ENCODE measurements at places on chromosomes 11 and 22.

DNA sequence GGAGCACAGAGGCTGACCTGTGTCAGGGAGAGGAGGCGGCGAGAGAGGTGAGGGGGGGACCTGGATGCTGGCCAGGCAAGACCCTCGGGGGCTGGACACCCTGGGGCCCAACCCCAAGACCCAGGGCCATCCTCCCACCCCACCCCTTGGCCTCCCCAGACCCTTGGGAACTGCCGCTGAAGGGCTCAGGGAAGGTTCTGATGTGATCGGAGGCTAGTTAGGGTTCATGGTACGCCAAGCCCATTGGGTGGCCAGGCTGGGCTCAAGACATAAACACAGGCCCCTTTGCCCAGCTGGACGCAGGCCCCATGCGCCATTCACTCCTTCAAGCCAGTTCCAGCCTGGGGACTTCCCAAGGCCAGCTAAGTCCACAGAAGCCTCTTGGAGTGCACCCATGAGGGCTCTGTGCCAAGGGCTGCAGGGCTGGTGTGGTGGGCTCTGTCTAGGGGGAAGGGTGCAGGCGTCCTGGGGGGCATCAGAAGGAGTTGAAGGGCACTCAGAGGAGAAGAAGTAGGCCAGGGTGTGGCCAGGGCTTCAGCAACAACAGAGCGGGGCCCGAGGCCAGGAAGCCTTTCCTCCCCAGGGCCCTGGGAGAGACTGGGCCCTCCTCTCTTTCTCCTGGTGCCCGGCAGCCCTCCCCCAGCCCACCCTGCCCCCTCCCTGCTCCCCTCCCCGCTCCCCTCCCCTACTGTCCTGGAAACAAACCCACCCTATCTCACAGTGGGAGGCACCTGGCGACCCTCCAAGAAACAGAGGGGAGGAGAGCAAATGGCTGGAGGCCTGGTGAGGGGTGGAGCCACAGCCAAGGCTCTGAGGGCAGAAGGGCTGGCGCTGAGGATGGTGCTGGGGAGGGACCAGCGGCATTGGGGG lies 12.9 kb downstream of the TSPAN32 start:
- peak; percentile 88 for ATAC-seq

DNA sequence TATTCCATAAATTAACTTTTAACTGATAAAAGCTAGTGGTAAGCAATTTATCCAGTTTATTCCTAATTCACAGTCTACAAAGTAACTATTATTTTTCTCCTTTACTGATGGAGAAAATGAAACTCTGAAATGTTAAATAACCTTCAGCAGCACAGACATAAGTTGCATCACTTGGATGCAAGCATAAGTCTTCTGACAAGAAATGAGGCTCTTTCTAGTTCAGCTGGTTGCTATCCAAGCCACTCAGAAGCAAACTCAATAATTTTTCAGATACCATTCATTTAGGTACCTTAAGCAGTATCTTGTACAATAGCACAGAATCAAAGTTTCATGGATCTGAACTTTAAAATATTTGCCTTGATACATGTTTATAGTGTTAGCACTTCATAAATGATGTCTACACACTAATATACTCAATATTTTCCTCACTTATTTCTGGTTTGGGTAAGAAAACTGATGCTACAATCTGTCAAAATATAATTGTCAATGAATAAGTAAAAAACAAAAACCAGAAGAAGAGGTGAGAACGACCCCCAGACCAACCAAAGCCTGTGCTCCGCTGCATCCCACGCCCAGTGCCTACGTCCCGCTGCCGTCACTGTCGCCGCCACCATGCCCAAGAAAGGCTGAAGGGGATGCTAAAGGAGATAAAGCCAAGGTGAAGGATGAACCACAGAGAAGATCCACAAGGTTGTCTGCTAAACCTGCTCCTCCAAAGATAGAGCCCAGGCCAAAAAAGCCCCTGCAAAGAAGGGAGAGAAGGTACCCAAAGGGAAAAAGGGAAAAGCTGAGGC lies 18.1 kb downstream of the FAM168A start:
- no peak for ATAC-seq

DNA sequence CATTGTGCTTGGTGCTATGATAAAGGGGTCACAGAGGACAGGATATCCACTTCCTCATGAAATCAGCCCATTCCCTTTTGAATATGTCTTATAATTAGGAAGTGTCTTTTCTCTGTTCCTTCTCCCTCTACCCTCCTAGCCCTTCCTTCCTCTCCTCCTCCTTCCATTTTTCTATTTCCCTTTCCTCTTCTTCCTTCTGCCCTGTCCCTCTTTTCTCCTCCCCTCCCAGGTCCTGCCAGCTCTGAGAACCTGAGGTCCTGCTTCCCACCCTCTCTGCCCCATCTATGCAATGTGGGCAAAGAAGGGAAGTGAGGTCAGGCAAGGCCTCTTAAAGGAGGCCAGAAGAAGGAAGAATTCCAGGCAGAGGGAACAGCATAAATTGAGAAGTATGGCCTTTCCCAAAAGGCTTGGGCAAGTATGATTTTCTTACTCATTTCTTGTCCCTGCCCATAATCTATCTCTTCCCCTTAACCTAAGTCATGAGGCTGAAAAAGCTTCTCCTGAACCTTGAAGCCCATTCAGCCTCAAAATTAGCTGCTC lies 7.7 kb upstream of the UBASH3B start:
- ATAC-seq: no peak

DNA sequence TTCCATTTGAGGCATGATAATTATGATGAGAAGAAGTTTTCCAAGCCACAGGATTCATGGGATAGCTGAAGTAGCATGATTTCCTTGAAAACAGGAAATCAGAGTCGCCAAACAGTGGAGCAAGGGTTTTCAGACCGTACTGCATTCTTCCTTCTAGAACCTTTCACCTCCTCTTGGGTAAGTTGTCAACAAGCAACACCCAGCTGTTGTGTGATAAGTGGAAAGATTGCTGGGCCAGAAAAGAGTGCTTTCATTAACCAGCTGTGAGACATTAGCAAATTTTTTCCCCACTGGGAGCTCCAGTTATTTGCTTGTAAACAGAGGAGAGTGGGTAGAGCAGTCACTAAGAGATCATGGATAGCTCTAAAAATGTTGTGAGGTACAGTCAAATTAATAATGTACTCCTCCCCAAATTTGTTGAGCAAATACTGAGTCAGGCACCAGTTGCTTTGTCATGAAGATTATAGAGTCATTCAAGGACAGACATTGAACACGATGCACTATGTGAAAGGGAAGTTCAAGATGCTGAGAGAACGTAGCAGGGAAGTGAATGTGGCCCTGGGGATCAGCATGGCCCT lies 11.7 kb upstream of the MPEG1 start:
- peak; percentile 84 for ATAC-seq

DNA sequence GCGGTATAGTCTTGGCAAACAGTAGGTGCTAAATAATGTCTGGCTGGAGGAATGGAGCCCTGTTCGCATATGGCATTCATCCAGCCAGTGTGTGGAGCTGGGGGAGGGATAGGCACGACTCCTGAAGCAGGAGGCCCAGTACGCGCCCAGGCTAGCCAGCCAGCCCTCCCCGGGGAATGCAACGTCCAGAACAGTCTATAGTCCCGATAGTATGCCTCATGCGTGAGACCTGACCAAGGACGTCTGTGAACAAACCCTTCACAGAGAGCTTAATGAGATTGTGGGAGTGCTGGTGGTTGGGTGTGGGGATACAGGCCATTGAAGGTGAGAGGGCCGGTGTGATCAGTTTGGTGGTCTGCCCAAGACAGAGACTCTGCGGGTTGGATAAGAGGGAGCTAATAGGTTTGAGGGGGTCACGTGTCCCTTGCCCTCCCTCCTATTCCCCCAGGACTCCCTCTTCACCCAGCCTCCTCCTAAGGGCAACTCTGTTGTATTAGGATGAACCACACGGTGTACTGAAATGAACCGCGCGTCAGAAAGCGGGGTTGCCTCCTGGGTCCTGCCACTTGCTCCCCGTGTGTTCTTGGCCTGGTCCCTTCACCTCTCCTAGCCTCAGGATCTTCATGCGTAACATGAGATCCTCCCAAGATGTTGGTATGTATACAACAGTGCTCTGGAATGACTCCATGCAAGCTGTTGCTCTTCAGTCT lies 987 bp upstream of the GRIK4 start:
- ATAC-seq: no peak

DNA sequence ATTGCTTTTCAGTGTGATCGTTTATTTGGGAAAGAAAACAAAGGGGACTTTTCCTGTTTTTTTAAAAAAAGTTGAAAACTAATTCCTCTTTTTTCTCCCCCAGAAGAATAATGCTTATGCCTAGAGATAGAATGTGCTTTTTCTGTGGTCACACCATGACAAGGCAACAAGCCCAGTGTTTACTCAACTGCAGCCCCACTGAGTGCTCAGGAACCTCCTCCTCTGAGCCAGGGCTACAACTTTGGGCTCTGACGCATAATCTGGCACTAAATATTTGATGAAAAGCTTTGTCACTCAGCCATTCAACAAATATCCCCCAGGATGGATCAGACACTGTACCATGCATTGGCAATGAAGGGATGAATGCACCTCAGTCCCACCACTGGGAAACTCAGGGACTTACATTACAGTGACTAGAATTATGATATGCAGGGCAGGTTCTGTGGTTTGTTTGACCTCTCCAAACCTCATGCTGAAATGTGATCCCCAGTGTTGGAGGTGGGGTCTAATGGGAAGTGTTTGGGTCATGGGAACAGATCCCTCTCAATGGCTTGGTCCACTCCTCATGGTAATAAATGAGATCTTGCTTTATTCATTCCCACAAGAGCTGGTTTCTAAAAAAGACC lies 155.9 kb downstream of the CCDC34 start:
- no peak for ATAC-seq

DNA sequence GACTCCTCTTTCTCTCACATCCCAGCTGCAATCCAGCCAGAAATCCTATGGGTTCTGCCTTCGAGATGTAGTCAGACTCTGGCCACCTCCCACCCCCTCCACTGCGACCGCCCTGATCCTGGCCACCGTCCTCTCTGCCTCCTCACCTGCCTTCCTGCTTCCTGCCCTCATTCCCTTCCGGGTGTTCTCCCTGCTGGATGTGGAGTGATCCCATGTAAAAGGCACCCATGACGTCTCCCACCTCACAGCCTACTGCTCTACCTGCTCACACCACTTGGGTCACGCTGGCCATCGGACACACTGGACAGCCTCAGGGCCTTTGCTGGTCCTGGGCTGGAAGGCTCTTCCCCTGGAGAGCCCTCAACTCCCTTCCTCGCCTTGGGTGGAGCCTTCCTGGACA lies 33.7 kb upstream of the CD5 start:
- ATAC-seq: no peak

DNA sequence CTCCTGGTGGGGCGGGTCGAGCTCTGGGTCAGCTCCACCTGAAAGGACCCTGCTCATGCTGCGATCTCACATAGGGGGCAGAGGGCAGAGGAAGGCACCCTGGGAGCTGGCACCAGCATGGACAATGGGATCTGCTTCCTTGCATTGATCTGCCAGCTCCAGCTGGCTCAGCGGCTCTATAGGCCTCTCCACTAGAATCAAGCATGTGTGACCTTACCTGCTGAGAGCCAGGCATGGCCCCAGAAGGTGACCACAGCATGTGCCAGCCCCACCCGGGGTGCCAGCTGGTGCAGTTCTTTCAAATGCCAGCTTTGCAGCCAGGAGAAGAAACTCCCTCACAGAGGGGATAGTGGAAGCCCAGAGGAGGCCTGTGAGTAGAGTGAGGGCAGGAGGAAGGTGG lies 22.0 kb upstream of the KLHL35 start:
- no peak for ATAC-seq

DNA sequence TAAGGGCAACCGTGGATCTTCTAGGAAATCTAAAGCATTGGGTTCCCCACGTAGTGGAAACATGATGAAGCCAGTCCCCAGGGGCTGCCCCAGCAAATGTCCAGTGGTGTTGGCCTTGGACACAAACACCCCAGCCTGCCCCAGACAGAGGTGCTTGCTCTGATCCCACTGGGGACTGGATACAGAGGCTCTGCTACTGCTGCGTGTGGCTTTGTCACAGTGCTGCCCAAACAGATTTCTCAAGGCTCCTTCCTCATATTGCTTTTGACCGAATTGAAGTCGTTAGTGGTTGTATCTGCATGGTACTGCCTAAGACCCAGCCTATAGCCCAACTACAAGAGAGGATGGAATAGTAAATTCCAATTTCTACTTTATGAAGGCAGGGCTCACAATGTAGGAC lies 40.1 kb upstream of the CD44 start:
- ATAC-seq: no peak

DNA sequence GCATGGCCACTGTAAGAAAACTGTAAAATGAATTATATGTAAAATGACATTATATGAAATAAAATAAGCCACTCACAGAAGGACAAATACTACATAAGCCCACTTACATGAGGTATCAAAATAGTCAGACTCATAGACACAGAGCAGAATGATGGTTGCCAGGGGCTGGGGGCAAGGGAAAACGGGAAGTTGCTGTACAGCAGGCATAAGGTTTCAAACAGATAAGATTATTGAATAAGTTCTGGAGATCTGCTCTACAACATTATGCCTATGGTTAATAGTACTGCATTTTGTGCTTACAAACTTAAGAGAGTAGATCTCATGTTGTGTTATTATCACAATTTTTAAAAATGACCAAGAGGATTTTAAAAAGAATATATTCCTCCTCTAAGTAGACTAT lies 32.7 kb upstream of the HEPHL1 start:
- no peak for ATAC-seq

DNA sequence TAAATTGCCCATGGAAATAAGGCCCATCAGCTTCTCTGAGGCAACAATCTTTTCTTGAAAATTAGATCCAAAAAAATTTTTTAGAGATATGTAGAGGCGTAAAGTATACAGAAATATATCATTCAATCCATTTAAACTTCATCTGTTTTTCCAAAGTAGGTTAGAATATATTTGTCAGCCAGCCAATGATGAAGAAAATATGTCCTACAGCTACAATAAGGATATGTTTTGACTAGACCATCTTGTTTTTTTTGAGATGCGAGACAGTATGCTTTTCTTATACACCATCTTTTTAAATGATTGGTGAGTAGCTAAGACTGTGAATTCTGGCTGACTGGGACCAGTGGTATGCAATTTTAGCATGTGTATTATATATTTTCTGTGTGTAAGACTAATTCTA lies 630.4 kb upstream of the CNTN5 start:
- ATAC-seq: no peak

DNA sequence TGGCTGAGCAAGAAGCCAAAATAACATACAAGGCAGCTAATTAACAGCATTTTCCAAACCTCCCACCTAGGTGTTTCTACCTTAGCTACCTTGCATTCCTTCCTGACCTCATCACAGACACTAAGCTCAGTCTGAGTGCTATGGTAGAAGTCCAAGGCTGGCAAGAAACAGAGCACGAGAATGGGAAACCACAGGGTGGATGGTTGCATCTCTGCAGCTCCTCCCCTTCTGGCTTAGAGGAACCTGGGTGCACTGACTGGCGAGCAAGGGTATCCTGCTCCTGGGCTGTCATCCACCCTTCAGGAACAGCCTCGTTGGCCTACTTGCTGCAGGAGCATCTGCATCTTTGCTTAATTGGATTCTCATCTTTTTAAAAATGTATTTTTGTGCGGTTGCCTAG lies 73.1 kb upstream of the KIRREL3 start:
- ATAC-seq: no peak
